Activated CD8-positive, alpha-beta T cell treated with anti-CD3 and anti-CD28 coated beads for 36 hours (primary cell): ENCODE measurements at places on chromosomes 12 and 14. TPM values are rescaled to one million over a fixed set of nuclear protein-coding genes. Genes with fewer than 3 reads are reported as not detected.

- H3K36me3 ChIP-seq: peaks cover 60% of the 10 kb centered on the region
- peaks cover 41% of the 10 kb centered on the region for H3K4me1 ChIP-seq
- peak overlapping the region; percentile 49 for H3K27ac ChIP-seq
- DNase-seq: no peak
- H3K4me3 ChIP-seq: no peak overlapping the region
These were observed 25.6 kb upstream of the ARID4A start for GRCh38 chr14:58272588-58273372.

DNA sequence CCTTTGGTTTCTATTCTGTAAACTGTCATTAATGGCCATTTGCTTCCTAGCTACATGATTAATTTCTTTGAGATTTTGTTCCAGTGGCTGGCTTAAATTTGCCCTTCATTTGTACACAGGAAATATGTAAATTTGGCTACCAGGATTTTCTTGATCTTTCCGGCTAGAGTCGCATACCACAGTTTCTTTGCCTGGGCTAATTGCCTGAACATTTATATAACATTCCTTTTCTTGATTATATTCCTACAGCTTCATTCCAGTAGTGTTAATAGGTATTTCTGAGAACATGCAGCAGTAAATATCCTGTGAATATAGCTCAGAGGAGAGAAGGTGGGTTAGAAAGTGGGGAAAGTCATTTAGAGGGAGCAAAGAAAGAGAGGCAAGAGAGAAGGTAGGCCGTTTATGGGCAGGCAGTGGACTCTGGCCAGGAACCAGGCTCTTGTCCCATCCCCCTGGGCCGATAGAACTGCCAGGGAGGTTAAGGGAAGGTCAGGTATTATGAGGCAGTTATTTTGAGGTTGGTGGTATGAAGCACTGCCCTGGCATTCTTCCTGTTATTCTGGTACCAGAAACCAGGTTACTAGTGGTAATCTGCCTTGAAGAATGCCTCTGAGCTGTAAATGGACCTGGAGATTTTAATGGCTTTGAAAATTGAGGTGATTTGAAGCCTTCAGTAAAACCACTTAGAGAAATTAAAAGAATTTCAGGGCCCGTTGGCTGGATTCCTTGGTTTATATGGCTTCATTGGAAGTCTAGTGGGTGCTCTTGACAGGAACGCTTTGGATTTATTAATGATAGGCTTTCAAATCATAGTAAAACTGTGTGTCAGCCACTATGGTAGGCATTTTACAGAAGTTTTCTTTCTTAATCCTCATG lies 4.4 kb downstream of the RNF10 start:
- H3K27me3 ChIP-seq: no peaks in the 10 kb centered on the region
- peaks cover 54% of the 10 kb centered on the region for H3K36me3 ChIP-seq
- H3K4me1 ChIP-seq: peaks cover 51% of the 10 kb centered on the region
- DNase-seq: no peak
- peak overlapping the region; percentile 61 for H3K27ac ChIP-seq

DNA sequence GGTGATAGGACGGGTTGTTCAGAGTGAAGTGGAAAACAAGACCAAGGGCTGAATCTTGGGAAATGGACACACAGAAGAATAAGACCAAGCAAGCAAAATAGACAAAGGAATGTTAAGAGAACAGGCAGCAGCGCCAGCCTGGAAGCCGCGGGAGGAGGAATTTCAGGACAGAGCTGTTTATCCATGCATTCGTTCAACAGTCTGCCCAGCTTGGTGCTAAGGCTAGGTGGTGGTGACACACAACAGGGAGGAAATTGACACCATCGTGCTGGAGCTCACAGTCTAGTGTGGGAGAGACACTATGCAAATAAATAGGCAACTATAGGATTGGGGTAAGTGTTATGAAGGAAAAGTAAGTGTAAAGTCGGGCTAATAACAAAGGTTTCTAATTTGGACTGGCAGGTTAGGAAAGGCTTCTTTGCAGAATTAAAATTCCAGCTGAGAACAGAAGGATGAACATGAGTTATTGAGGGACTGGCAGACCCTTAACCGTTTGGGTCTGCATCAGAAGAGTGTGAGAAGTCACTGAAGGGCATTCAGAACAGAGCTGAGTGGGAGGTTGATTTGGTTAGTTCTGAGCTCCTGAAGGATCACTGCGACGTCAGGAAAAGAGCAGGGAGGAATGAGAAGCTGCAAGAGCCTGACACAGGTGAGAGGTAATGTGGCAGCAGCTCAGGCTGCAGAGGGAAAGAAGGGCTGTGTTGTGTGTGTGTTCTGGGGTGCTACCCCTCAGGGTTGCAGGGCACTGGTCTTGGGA lies 242.6 kb upstream of the FKBP4 start:
- no peak overlapping the region for H3K27ac ChIP-seq
- peaks cover 1% of the 10 kb centered on the region for H3K27me3 ChIP-seq
- no peaks in the 10 kb centered on the region for H3K36me3 ChIP-seq

- no peaks in the 10 kb centered on the region for H3K4me1 ChIP-seq
These were observed 33.4 kb upstream of the CIPC start for GRCh38 chr14:77064521-77065178.

DNA sequence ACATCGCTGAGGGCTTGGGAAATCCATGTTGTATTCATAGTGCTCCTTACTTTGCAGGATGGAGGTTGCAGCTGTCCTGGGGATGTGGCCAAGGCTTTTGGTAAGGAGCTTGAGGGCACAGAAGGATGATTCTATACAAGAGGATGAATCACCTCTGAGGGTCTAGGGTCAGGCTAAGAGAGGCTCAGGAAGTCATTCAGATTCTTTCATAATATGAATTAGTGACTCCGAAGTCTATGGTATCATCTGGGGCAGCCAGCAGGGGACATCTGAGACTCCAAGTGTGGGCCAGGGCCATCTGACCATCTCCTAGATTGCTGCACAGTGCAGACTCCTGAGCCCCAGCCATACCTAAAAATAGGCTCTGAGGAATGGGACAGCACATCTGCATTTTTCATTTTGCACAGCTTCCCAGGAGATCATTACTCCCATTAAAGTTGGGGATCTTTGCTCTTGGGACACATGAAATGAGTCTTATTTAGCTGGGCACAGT lies 4.8 kb downstream of the GMPR2 start:
- no peaks in the 10 kb centered on the region for H3K27me3 ChIP-seq
- DNase-seq: no peak
- no peak overlapping the region for H3K4me3 ChIP-seq
- peak overlapping the region; percentile 69 for H3K27ac ChIP-seq

Gene CPSF2
- total RNA-seq: 103 TPM

- H3K27me3 ChIP-seq: no peaks in the 10 kb centered on the region
- H3K4me3 ChIP-seq: no peak overlapping the region
- no peaks in the 10 kb centered on the region for H3K36me3 ChIP-seq
- H3K4me1 ChIP-seq: no peaks in the 10 kb centered on the region
- H3K27ac ChIP-seq: no peak overlapping the region
These were observed 40.3 kb downstream of the CFAP251 start for GRCh38 chr12:121958541-121959240.

Gene FAM186B
- not detected for total RNA-seq

DNA sequence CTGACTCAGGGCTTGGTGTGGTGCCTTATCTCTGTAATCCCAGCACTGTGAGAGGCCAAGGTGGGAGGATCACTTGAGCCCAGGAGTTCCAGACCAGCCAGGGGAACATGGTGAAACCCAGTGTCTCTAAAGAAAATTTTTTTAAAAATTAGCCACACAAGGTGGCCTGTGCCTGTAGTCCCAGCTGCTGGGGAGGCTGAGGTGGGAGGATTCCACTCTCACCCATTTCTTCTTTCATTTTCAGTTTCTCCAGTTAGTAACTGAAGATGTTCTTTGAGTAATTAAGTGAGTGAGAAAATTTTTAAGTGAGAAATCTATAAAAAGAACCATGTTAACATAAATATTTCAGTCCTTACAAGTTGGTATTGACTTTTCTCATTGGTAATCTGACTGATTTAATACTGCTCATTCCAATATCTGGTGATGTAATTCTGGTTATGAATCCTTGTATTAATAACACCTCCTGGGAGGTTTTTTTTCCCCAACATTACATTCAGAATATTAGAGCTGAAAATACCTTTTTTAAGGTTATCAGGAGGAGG lies 6.1 kb downstream of the METTL3 start:
- H3K36me3 ChIP-seq: peaks cover 56% of the 10 kb centered on the region
- no peaks in the 10 kb centered on the region for H3K27me3 ChIP-seq
- H3K4me1 ChIP-seq: peaks cover 44% of the 10 kb centered on the region

DNA sequence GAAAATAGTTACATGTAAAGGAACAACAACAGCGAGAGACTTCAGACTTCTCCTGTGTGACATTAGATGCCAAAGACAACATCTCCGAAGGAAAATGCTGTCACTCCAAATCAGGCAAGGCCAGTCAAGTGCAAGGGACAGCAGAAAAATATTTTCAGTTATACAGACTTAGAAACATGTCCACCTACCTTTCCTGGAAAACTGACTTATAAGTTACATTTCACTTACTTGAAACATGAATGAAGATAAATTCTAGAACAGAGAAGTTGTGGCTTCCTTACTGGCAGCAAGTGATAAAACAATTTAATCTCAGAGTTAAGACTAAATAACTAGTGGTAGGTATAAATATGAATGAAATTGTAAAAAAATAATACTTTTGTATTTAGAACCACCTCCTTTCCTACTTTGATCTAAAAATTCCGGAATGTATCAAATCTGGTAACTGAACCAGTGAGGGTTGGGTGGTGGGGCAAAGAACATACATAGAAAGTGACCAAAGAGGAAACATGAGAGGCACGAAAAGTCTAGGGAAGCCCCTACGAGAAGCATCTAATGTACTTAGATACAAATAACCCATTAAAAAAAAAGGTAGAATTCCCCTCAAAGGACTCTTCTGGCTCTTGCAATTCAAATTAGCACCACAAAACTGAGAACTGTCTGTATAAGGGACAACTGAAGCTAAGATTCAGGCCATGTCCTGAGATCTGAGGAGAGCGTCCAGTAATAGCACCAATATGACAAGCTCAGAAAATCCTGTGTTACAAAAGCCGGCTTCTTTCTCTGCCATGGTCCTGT lies 21.2 kb downstream of the MTHFD1 start:
- peak overlapping the region; percentile 9 for H3K27ac ChIP-seq
- H3K36me3 ChIP-seq: peaks cover 47% of the 10 kb centered on the region
- no peaks in the 10 kb centered on the region for H3K27me3 ChIP-seq
- H3K4me3 ChIP-seq: no peak overlapping the region

DNA sequence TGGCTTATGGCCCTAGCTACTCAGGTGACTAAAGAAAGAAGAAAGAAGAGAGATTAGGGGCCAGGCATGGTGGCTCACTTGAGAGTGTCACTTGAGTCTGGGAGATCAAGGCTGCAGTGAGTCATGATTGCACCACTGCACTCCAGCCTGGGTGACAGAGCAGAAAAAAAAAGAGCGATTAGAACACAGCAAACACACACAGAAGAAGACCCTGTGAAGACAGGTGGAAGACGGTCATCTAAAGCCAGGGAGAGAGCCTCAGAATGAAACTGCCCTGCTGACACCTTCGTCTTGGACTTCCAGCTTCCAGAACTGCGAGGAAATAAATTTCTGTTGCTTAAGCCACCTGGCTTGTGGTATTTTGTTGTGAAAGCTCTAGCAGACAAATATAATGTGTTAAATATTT lies 17.5 kb upstream of the PPP1CC start:
- peak overlapping the region; percentile 17 for H3K27ac ChIP-seq
- peak; percentile 54 for DNase-seq
- no peaks in the 10 kb centered on the region for H3K36me3 ChIP-seq
- H3K27me3 ChIP-seq: no peaks in the 10 kb centered on the region
- peaks cover 22% of the 10 kb centered on the region for H3K4me1 ChIP-seq

Gene ACOT6
- not detected for total RNA-seq

Gene PLEKHD1
- total RNA-seq: 0.07 TPM

Gene CYP27B1
- total RNA-seq: 7.9 TPM

DNA sequence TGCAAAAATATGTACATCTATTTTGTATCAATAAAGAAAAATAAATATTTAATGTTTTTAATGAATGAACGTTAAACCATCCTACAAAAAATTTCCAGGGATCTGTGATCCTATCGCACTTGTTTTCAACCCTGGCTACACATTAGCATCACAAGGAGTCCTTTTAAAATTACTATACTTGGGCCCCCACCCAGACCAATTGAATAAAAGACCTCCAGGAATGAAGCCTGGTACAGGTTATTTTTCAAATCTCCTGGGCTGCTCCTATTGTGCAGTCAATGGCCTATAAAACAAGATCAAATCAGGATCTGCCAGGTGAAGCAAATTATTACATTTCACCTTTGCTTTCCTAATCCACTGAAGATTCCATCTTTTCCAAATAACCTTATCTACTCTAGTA lies 33.4 kb upstream of the GXYLT1 start:
- no peak overlapping the region for H3K4me3 ChIP-seq
- H3K36me3 ChIP-seq: peaks cover 22% of the 10 kb centered on the region
- DNase-seq: no peak
- H3K4me1 ChIP-seq: peaks cover 28% of the 10 kb centered on the region

DNA sequence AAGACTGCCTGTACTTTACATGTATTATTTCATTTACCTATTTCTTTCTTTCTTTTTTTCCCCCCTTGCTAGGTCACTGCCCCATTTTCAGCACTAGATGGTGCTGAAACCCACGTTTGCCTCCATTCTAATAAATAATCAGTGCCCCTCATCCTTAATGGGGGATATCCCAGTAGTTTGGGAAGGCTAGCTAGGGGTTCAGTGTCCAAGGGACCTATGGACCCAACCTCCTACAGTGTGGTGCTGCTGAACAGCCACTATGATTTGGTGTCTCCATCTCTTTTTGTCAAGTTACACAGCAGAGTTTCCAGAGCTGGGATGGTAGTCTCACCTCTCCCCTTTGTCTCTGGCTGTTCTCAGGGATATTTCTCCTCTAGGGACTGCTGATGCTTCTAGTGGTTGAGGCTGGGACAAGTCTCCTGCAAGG lies 6.5 kb upstream of the HCFC2 start:
- DNase-seq: peak; percentile 20
- no peaks in the 10 kb centered on the region for H3K4me1 ChIP-seq
- H3K4me3 ChIP-seq: no peak overlapping the region
- H3K36me3 ChIP-seq: no peaks in the 10 kb centered on the region
- H3K27me3 ChIP-seq: peaks cover 14% of the 10 kb centered on the region
- H3K27ac ChIP-seq: no peak overlapping the region

DNA sequence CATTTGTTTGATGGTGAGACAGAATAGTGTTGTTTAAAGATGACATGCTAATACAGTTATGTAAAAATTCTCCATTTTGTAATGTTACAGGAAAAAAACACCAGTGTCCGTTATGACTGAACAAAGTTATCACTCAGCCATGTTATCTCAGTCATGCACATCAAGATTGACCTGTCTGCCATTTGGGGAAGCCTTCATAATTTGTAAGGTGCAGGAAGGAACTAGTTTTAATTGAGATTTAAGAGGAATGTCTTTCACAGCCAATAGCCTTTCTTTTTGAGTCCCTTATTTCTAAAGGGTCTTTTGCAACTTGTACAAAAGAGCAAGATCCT lies 432.2 kb downstream of the RAD51B start:
- H3K27me3 ChIP-seq: no peaks in the 10 kb centered on the region
- no peak overlapping the region for H3K4me3 ChIP-seq
- no peak for DNase-seq
- H3K36me3 ChIP-seq: no peaks in the 10 kb centered on the region
